Glutamatergic neuron (in vitro differentiated cells): ENCODE measurements at places on chromosomes 5 and 9.

DNA sequence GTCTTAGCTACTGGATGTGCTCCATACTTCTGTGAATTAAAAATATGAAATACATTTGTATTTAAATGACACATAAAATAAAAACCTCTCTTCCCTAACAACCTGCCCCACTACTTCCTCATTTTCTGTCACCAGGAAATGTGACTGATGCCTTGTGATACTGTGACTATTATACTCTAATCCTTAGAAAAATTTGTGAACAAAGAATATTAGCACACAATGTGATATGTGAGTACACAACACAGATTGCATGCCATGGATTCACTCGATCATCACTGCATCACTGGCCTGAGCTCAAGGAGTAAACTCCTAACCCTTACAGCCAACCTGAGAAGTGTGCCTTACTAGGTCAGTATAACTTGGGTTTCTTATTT is 281.0 kb downstream of the EFNA5 start:
- DNase-seq, result no peak

GRCh38 chr9:135602789-135603481 is 36.4 kb downstream of the GLT6D1 start:
- peak; percentile 68 for DNase-seq

- no peak for DNase-seq
These were observed 4.2 kb downstream of the SMC5 start for GRCh38 chr9:70262948-70263347.

DNA sequence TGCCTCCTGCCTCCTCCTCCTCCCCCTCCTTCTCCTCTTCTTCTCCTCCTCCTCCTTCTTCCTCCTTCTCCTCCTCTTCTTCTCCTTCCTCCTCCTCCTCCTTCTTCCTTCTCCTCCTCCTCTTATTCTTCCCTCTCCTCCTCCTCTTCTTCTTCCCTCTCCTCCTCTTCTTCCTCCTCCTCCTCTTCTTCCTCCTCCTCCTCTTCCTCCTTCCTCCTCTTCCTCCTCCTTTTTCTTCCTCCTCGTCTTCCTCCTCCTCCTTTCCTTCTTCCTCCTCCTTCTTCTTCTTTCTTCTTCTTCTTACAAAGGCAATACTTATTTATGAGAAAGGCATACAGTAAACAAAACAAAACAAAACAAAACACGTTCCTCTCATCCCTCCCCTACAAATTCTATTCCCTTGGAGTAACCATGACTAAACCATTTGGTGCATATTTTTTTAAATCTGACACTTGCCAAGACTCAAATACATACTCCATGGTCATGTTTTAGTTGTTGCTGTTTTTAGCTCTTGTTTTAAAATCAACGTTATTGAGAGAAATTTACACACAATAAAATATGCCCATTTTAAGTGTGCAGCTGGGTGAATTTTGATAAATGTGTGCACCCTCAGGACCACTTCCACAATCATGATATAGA is 135.6 kb downstream of the FOXD1 start:
- no peak for DNase-seq

GRCh38 chr5:74530326-74531050 is 110.0 kb downstream of the ENC1 start:
- DNase-seq, result no peak

GRCh38 chr9:34686732-34687131 is 4.3 kb downstream of the CCL19 start:
- no peak for DNase-seq

DNA sequence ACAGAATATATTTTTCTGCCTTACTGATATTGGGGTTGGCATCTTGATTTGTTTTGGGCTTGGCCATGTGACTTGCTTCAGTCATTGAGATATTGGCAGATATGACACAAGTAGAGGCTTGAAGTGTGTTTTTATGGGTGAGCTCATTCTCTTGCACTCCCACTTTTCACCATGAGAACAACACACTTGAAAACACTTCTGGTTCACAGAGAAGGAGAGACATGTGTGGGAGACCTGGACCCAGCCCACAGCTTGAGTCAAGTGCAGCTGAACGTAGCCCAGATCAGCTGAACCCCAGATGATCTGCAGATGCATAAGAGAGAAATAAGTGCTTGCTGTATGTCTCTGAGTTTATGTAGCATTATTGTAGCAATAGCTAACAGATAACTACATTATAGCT is 155.4 kb downstream of the SEMA6A start:
- no peak for DNase-seq

GRCh38 chr5:68047035-68047434 is 168.5 kb upstream of the PIK3R1 start:
- DNase-seq, result no peak

GRCh38 chr5:11504886-11505193 is 399.4 kb downstream of the CTNND2 start:
- DNase-seq, result peak; percentile 35

- DNase-seq, result no peak
These were observed 27.8 kb downstream of the ROPN1L start for GRCh38 chr5:10469253-10470050.

- peak; percentile 20 for DNase-seq
These were observed 108.3 kb downstream of the DENND1A start for GRCh38 chr9:123821619-123822018.

DNA sequence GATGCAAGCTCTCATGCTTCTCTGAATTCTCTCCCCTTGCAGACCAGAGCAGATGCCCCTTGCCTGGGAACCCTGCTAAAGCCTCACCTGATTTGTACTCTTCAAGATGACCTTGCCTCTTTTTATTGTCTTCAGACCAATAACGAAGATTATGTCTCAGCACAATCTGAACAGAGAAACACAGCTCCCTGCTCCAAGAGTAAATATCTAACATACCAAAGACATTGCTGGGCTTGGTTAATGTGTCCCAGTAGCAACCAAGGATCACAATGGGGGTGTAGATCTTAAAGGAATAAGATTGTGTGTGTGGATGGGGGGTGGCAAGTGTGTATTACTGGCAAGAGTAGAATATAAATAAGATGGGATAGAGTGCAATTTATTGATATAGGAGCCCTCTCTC is 67.6 kb upstream of the LHFPL2 start:
- no peak for DNase-seq

DNA sequence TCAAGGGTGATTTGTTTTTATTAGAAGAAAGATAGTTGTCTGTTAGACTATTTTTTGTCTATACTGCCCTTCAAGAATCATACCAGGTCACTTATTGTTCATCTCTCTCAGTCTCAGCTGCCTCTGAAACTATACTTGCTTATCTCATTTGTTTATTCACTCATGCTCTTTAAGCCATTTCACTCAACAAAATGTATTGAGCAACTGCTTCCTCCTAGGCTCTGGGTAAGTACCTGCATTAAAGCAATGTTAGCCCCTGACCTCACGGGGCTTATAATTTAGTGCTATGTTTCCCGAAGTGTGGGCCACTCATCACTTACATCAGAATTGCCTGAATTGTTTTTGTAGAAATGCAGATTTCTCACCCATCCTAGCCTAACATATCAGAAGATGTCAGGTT is 100.9 kb downstream of the DPYSL3 start:
- DNase-seq, result no peak
